ENCODE measurements at places on chromosomes 7 and 10.

DNA sequence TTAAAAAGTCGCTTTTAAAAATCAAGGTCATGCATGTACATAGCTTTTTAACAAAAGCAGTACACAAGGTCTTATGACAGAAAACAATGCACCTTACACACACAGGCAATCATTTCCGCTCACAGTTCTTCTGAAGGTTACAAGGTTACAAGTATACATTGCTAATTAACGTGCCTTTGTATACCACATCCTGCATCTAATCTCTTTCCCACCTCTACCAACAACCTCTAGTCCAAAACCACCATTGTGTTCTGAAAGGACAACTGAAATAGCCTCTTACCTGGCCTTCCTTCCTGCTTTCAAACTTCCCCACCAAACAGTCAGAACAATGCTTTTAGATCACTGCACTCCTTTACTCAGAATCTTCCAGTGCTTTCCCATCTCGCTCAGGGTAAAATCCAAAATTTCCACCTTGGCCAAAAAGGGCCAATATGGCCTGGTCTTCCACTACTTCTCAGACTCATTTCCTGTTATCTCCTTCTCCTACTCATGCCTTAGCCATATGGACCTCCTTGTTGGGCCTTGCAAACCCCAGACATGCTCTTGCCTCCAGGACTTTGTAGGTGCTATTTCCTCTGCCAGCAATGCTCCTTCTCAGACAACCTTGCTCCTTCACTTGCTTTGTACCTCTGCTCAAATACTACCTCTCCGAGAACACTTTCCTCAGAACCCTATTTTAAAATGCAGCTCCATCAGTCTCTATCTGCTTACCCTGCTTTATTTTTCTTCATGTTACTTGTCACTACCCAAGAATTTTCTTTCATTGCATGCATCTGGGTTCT, 205.4 kb downstream of the DNAJC1 start:
- DNase-seq = no peak

GRCh38 chr7:19713676-19714075, 4.8 kb upstream of the POLR1F start:
- DNase-seq = no peak

- DNase-seq = no peak
These were observed 49.5 kb downstream of the BRI3 start for GRCh38 chr7:98330926-98331529.

- DNase-seq = no peak
These were observed 53.4 kb upstream of the PCDH15 start for GRCh38 chr10:54854389-54854788.

DNA sequence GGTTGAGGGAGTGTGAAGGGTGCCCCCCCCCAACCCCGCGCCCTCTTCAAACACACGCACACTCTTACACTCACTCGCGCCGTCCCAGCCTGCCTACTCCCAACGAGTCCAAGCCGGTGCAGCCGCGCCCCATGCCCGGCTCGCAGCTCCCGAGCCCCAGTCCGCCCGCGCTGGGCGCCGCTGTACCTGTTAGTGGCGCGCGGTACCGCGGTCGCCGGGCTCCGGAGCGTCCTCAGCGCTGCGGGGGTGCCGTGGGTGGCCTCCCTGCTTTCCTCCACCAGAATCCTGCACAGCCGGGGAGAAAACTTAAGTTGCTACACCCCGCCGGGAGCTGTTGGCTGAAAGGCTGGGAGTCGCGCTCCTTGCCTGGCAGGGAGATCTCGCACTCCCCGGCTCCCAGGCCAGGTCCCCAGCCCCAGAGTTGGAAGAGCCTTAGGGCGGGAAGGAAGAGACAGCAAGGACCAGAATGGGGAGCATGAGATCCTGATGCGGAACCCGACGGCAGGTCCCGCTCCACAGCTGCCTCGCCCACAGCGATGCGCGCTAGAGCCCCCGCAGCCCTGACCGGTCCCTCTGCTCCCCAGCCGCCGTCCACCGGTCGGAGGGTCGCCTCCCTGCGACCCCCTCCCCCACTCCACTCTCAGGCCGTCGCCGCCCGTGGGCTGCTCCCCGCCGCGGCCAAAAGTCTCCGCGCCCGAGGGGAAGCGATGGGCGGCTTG, 863 bp downstream of the ST8SIA6 start:
- no peak for DNase-seq

DNA sequence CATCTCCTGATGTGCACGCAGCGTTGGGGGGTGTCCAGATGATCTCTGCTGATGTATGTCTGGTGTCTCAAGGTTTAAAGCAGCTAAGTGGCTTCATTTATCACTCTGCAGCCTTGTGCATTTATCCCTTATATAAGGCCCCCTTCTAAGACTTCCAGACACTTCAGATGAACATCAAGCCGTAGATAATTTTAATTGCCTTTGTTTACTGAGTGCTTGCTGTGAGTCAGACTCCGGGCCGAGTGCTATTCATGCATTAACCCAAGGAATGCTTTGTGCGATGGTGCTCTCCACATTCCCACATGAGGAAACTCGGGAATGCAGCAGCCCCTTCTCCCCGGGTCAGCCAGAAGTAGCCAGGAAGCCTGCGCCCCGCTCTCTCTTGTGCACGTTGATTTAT, 328.6 kb upstream of the COBL start:
- no peak for DNase-seq

GRCh38 chr7:117728890-117729624, 144.2 kb downstream of the CTTNBP2 start:
- DNase-seq = no peak

DNA sequence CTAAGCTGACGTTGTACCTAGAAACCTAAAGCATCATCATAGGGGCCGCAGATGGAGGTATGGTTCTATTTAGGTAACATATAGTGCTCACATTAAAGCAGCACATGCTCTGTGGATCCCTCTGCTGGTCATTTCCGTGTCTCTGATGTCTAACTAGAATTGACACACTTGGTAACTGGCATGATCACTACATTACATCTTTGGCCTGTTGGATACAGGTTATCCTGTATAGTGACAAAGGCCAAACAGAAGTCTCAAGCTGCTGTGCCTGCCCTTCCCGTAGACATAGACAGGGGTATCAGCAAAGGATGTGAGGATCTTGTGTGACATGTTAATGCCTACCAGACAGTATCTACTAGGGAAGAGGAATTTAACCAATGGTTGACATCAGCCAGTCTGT, 51.2 kb downstream of the KIF5B start:
- DNase-seq = no peak

DNA sequence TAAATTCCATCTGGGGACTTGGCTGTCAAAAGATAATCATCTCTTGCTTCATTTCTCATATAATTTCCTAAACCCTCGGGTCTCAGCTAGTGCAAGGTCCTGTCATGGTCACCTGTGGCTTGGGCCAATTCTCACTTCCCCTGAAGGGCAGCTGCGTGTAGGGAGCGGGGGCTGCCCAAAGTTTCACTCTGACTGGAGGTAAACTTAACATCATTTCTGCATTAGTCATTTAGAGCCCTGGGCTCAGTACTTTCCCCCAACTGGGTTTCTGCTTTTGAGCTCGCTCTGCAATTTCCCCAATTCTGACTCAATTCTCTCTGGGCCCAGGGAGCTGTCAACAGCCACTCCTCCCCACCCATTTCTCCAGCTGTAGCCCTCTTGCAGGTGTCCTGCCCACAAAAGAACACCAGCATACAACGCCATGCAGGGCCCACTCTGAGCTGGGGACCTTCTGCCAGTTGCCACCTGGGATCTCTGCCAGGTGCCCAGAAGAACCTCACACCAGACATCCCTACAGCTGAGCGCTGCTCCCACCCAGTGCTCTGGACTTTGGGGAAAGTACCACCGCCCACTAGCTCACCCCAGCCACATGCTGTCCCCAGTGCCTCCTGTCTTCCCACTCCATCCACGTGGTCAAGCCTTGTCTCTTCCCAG, 37.9 kb downstream of the VOPP1 start:
- peak; percentile 54 for DNase-seq

DNA sequence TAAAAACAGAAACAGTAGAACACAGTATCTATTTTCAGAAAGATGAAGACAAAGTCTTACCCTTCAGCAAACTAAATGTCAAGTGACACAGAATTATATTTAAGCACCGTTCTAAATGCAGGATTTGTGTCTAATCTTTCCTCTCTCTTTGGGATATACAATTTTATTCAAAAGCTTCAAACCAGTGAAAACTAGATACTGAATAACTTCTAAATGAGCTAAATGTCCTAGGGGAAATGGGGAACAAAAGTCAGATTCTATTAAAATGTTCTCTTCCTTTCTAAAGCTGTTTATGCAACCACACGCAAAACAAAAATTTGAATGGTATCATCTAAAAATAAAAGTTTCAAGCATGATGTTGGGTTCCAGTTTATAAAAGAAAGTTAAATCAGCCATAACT, 136.4 kb upstream of the AOAH start:
- no peak for DNase-seq

DNA sequence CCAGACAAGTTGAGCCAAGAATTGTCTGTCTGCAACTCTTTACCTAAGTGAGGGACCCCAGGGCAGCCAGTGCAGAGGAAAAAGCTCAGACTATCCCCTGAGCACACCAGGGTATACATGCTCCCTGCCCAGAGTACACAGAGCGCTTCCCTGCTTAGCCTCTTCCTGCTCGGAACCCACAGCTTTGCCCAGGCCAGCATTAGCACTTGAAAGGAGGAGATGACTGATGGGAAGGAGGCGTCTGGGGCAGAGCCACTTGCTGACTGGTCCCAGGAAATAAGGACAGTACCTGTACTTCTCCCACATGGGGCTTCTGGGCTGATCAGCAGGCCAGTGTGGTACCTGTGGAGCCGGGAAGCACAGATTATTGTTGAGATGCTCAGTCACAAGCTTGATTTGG, 48.4 kb upstream of the TRIM8 start:
- DNase-seq = no peak

DNA sequence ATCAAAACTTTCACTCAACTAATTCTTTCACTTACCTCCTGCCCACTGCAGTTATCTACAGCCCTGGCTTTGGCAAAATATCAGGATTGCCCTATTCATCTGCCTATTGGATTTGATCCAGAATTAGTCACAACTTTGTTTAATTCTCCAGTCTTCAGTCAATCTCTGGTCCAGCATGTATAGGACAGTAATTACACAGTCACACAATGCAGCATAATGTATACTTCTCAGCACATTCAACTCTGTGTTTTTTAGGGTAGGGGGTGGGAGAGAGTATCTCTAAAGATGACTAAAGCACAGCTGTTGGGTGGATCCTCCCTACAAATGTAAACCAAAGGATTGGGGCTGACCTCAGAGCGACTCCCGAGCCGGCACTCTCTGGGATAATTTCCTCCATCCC, 17.7 kb upstream of the NRP1 start:
- no peak for DNase-seq

DNA sequence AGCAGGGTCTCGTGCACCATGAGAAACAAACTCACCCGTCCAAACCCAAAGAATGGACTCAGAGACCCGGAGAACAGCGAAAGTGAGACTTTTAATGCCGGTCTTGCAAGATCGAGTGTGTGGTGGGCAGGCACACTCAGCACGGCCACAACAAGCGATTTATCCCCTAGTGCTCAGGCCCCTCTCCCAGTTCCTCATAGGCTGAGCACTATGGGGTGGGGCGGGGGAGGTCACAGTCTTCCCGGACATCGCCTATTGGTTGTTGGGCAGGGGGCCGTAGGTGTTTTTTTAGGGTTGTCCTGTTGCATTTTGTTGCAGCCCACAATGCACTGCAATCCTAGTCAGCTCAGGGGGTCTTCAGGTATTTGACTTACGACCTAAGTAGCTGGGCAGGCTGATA, 608.3 kb upstream of the FOXK1 start:
- DNase-seq = no peak

GRCh38 chr7:41820111-41820671, 117.3 kb upstream of the INHBA start:
- no peak for DNase-seq

- no peak for DNase-seq
These were observed 71.3 kb upstream of the CSTF2T start for GRCh38 chr10:51770709-51771108.

- no peak for DNase-seq
These were observed 11.8 kb upstream of the INSIG1 start for GRCh38 chr7:155285833-155286232.

GRCh38 chr10:116756277-116756676, 13.9 kb upstream of the HSPA12A start:
- no peak for DNase-seq

- DNase-seq = no peak
These were observed 132.1 kb downstream of the KLF6 start for GRCh38 chr10:3652886-3653285.

GRCh38 chr7:46744957-46745706, 824.1 kb upstream of the IGFBP3 start:
- DNase-seq = no peak

DNA sequence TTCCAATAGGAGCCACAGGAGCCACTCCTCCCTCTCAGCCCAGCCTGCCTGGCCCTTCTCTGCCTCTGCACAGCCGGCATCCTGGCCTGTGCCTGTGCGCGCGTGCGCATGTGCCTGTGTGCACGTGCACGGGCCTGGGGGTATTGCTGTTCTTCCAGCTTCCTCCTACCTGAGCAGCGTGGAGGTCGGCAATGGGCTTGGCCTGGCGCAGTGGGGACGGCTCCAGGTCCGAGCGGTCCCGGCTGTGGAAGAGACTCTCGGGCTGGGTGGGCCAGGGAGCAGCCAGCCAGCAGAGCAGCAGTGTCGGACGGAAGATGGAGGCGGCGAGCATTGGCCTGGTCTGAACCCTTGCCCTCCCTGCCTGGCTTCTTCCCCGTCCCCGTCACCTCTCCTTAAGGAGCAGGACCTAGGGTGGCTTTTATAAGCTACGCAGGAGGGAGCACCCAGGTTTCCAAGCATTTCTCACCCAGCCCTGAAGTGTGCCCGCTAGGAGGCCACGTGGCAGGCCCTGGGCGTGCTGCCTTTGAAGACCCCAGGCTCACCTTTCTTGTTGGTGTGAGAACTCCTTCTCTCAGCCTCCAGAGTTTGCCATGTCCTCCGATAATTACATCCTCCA, at the start of gene MMP21:
MMP21 (minus strand) TSS at position 331 of the 616 bp plus-strand sequence; CDS start at position 331, 0 bp downstream.
- DNase-seq = no peak

DNA sequence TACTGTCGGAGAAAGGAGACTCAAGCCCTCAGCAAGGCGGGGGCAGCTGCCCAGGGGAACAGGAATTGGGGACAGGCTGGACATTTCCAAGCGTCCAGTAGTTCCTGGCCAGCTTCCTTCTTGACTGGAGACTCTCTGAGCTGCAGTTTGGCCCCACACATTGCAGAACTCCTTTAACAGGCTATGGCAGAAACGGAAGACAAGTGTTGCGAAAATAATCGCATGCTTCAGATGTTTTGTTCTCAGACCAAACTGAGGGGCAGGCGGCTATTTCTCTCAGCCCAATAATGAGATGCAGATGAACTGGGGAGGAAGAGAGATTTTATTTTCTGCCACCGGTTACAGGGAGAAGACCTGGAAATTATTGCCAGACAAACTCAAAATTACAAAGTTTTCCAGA, 88.0 kb upstream of the PFKP start:
- no peak for DNase-seq

GRCh38 chr7:107115114-107115513, 53.7 kb upstream of the HBP1 start:
- no peak for DNase-seq

GRCh38 chr7:674454-675410, 51.8 kb upstream of the DNAAF5 start:
- DNase-seq = no peak

All from activated CD8-positive, alpha-beta memory T cell treated with anti-CD3 and anti-CD28 coated beads for 48 hours (primary cell).